AG20443 (cell line): ENCODE measurements at places on chromosomes 16 and 17.

DNA sequence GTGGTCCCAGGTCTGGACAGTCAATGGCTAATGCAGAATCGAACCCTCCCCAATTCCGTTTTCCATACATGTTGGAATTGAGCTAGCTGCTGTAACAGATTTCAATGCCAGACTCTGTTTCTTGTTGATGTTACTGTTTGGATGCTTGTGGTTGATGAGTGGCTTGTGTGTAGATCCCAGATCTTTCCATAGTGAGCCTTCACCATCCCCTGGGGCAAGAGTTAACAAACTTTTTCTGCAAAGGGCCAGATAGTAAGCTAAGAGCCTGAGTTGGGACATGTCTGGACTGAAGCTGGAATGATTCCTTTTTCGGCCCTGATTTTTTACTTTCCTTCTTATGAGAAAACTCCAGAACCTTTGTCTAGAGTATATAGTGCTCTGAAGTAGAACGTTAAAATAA lies 296.3 kb downstream of the CPPED1 start:
- peak; percentile 51 for DNase-seq

- no peak for DNase-seq
Observed at GRCh38 chr17:6699997-6700947, 12.9 kb downstream of the SLC13A5 start.

DNA sequence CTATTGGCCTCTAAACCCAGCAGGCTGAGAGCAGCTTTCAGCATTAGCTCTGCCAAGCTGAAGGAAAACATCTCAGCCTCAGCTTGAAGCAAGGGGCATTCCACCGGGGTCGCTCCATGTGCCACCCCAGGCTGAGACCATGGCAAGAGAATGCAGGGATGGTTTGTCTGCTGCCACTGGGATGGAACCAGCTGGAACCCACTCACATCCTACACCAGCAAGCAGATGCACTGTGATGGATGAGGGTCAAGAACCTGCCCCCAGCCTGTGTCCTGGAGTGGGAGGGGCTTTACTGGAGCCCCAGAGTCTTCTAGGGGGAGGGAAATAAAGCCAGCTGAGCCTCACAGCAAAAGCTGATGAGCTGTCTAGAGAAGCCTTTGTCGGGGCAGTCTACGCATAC lies 51.9 kb downstream of the C16orf95 start:
- DNase-seq: no peak

DNA sequence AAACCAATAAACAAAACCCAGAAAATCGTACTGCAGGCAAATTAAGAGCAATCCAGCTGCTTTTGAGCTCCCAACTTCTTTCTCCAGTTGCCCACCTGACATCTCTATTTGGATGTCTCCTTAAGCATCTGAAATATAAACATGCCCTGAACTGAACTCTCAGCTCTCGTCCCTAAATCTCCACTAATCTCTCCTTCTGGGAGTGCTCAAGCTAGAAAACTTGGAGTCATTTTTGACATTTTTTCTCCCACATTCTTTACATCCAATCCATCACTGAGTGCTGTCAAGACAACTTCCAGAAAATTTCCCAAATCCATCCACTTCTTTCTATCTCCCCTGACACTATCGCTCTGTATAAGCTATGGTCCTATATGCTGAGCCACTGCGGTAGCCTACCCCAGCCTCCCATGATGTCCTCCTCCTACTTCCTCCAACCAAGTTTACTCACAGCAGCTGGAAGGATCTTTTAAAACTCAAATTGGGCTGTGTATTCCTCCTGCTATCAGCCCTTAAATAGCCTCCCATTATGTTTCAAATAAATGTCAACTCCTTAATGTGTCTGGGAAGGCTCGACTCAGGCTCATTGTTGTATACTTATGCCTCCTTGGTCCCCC lies 53.1 kb downstream of the HS3ST3B1 start:
- DNase-seq: no peak

GRCh38 chr16:86455116-86455515 lies 55.2 kb upstream of the FOXF1 start:
- no peak for DNase-seq

DNA sequence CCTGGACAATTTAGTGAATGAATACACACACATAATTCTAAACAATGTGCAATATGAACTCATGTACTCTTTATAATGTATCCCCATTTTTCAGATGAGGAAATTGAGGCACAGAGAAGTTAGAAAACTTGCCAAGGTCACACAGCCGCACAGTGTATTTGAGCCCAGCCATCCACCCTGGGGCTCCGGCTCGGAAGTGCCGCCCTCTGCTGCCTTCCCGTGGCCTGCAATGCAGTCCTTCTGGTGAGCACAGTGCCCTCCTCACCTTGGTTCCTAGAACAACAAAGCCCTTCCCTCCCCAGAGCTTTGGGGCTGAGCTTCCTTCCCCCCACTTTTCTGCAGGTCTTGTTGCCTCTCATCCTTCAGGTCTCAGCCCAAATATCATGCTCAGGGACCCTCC lies 63.7 kb downstream of the C16orf78 start:
- DNase-seq: no peak

GRCh38 chr17:73759734-73760438 lies 115.6 kb upstream of the SDK2 start:
- DNase-seq: no peak

GRCh38 chr17:10041287-10041612 lies 136.2 kb upstream of the RCVRN start:
- DNase-seq: no peak

GRCh38 chr16:19017179-19017578 lies 33.4 kb downstream of the TMC7 start:
- no peak for DNase-seq

GRCh38 chr17:57357830-57358430 lies 101.6 kb downstream of the MSI2 start:
- DNase-seq: no peak

- DNase-seq: no peak
Observed at GRCh38 chr16:20871258-20871657, 28.9 kb downstream of the DCUN1D3 start.

GRCh38 chr17:349666-350065 lies 2.9 kb downstream of the RPH3AL start:
- no peak for DNase-seq

GRCh38 chr17:45353043-45353442 lies 36.2 kb upstream of the MAP3K14 start:
- DNase-seq: no peak

- DNase-seq: peak; percentile 81
Observed at GRCh38 chr17:47257651-47258339, 4.2 kb downstream of the ITGB3 start.

DNA sequence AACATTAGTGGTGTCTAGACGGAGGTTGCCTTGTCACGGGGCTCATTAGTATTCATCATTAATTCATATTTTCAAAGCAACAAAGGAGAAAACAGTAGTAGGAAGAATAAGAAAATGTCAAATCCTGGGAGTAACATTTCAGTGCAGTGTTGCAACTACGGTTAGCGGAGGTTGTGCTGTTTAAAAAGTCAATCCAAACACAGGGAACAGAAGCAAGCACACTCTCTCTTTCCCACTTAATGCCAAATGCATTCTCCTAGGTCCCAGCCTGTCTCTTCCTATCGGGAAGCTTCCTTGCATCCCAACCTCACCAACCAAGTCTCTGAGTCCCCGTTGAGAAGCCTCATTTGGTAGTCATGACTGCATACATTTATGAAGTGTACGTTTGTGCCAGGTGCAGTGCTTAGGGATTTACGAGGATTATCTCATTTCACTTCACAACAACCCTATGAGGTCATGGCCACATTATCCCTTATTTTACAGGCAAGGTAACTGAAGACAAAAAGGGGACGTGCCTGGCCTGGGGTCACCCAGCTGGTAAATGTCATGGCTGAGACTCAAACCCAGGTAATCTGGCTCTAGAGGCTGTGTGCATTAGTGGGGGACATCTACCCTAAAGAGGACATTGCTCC lies 283.6 kb upstream of the SALL1 start:
- no peak for DNase-seq

DNA sequence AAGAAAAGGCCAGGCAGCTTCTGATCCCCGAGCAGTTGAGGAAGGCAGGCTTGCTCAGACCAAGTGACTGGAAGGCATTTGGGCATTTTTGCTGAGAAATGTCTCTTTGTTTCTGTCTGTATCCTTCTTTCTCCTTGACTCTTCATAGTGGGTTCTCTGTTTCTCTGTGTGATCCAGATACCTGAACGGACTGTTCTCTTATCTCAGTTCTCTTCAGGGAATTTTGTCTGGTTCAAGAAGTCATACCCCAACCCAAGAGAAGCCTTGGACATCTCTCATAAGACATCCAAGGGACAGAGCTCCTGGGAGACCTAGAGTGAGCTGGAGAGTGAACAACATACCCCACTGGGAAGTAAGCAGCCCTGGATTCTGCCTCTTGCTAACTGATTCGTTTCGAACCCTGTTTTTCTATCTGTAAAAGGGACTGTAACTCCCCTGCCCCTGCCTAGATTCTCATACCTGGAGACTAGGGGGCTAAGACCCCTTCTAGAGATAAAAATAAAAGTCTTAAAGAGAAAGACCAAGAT lies 541 bp downstream of the CCL3 start:
- DNase-seq: no peak

- DNase-seq: no peak
Observed at GRCh38 chr17:3978421-3979289, 14.4 kb upstream of the ATP2A3 start.

DNA sequence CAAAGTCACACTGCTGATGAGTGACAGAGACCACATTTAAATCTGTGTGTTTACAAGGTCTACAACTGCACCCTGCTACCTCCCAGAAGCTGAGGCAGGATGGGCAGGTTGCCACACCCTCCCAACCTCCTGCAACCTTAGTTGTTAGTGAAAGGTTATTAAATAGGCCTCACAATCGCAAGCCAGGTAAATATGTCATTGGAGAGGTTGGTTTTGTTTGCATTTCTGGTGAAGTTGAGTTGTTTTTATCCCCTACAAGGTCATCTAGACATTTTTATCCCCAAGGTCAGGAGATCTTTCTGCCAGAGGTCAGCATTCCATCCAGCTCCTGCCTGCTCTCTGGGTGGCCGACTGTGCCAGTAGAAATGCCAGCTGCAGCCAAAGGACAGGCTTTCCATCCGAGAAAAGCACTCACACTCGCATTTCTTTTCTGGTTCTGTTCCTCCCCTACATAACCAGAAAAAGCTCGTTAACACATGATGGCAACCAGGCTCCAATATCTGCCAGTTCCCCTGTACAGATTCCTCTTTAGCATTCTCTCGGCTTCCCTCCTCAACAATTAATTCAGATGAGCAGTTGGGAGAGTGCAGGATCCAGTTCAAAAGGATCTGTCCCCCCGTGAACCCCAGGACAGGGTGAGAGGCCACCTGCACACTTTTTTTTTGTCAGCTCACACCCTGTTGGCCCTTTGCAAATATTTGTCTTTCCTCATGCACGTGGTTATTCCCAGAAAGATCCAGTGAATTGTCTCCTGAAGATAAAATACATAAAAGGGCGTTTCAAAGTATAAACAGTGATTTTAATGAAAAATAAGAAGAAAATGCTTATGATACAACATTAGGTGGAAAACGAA lies 562.8 kb downstream of the MAF start:
- DNase-seq: no peak

DNA sequence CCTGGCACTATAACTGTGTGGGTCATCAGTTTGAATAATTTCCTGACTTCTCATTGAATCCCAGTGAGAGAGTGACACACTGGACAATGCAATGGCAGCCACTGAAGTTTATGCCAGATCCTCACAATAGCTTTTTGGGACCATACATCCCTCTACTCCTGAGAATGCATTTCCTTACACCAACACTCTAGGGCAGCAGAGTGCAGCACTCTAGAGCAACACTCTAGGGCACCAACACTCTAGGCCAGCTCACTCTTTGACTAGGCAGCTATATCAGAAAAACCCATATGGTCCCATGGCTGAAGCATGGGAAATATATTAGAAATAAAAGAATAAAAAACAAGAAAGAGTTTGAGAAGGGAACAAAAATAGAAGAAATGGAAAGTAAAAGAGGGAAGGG lies 309.2 kb downstream of the MAP2K6 start:
- DNase-seq: no peak

- DNase-seq: no peak
Observed at GRCh38 chr17:332023-332422, 20.6 kb downstream of the RPH3AL start.

DNA sequence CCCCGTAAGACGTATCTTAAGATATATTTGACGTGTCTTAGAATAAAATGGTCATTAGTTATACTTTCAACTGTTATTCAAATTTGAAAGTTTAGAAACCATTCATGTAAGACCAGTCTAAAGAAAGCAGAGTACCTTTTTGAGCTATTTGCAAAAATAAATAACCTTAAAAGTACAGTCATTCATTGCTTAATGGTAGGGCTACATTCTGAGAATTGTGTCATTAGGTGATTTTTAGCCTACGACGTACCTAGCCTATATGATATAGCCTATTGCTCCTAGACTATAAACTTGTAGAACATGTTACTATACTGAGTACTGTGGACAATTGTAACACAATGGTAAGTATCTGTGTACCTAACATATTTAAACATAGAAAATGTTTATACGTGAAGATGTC lies 139.2 kb downstream of the PHKB start:
- DNase-seq: no peak

GRCh38 chr17:1562176-1562643 lies 382 bp downstream of the PITPNA start:
- DNase-seq: no peak

GRCh38 chr17:48787828-48788227 lies 29.2 kb downstream of the TTLL6 start:
- DNase-seq: no peak

GRCh38 chr16:57704011-57704904 lies 9.7 kb downstream of the DRC7 start:
- no peak for DNase-seq

- no peak for DNase-seq
Observed at GRCh38 chr16:3140603-3141427, 6.0 kb downstream of the ZNF213 start.

DNA sequence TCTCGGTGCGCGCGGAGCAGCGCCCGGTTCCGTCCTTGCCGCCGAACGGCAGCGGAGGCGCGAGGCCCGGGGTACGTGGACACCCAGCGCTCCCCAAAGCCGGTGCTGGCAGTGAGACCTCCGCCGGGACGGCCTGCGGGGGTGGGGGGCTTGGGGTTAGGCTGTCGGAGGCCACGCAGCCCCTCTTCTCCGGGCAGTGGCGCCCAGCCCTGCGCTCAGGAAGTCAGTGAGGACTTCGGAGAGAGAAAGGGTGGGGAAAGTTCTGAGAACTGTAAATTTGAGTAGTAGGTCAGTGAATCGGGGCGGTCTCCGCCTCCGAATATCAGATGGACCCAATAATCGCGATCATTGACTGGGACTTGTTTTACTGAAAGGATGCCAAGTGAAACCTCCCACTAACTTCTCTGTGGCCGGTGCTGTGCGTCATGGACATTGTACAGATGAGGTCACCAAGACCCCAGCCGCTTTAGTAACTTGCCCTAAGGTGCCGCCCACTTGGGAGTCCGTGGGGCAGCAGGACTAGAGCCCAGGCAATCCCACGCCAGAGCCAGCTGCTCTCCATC lies 468 bp downstream of the IL4R start:
- DNase-seq: peak; percentile 85

- DNase-seq: peak; percentile 40
Observed at GRCh38 chr17:55420776-55421178, 858 bp downstream of the MMD start.
